ENCODE measurements at places on chromosomes 5 and 9. TPM values are rescaled to one million over a fixed set of nuclear protein-coding genes. Genes with fewer than 3 reads are reported as not detected.

GRCh38 chr5:172622091-172623046, 18.7 kb upstream of the NEURL1B start:
- DNase-seq = no peak

- DNase-seq = no peak
Measured at GRCh38 chr5:53262348-53262970, 152.9 kb upstream of the MOCS2 start.

GRCh38 chr9:131046093-131046380, 37.1 kb downstream of the LAMC3 start:
- DNase-seq = no peak

- DNase-seq = no peak
Measured at GRCh38 chr9:128428644-128429512, 8.2 kb downstream of the CERCAM start.

DNA sequence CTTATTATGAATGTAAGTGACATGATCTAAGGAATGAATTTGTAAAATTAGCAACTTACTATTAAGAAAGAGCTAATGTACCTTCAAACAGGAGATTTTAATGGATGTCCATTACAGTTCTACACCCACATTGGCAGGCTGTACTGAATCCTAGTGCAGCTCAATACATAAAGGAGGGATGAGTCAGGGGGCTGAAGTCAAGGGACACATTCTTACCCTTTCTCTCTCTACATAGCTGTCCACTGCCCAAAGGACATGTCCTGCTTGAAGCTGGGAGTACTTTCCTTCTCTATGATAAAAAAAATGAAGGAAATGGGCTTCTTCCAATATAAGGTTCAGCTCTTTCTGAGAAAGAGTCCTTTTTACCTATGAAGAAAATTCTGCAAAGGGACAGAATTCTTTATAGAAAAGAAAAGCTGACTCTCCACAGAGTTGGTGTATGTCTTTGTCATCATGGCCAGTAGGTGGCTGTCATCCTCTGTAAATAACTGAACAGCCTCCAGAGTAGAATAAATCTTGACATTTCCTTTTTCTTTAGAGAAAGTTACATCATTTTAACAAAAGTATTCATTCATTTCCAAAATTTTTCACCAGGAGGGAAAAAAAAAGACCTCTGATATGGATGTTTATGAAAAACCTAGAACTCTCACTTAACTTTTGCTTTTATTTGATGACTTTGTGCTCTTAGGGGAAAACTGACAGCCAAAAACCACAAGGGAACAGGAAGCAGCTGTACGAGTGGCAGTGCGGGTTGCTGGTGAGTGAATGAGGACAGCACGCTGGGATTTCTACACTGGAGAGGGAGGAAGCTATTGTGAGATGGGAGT, 13.1 kb upstream of the IFNA14 start:
- DNase-seq = no peak

DNA sequence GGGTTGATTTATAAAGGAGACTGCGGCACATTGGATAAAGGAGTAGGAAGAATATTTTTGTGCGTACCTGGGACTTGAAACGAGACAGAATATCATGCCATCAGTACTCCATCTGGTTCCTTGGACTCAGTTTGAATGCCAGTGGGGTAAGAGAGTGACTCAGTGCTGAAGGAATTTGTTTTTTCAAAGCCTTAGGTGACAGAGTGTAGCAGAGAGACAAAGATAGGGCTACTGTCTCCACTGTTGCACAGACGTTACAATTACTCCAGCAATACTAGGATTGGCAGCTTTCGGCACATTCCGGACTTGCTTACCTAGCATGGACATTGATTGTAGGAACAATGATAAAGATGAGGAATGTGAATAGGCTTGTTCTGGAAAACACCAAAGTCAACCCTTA, 250.7 kb downstream of the KCTD16 start:
- DNase-seq = no peak

DNA sequence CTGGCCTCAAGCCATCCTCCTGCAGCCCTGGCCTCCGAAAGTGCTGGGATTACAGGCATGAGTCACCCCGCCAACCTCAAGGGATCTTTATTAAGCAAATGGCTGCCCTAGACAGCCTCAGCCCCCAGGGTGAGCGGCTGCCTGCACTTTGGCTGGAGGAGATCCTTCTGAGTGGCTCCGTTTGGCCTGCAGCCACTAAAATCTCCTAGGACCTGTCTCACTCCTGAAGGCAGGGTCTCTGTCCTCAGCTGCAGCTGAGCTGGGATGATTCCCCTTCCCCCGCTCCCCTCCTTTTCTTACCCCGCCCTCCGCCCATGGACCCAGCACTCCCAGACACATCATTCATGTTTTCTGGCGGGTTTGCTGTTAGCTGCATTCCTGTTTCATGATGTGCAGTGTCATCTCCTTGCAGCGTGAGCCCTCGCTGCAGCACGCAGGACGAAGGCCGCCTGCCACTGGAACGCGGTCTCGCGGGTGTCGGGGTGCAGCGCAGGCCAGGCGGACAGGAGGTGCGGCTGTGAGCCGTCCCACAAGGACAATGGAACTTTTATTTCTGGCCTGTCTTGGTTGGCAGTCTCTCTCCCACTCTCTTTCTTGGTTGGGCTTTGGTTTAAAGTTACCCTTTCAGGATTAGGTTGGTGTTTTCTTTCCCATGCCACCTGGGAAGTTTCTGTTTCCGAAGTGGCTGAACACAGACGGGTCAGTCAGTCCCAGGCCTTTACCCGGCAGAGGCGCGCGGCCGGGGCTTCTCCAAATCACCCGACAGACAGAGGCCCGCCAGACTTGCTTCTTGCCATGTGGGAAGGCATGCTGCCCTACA, 137.1 kb downstream of the FOXD1 start:
- DNase-seq = no peak

- no peak for DNase-seq
Measured at GRCh38 chr5:150789943-150790611, 11.5 kb downstream of the SMIM3 start.

GRCh38 chr9:21473236-21473635, 8.9 kb downstream of the IFNE start:
- DNase-seq = no peak

DNA sequence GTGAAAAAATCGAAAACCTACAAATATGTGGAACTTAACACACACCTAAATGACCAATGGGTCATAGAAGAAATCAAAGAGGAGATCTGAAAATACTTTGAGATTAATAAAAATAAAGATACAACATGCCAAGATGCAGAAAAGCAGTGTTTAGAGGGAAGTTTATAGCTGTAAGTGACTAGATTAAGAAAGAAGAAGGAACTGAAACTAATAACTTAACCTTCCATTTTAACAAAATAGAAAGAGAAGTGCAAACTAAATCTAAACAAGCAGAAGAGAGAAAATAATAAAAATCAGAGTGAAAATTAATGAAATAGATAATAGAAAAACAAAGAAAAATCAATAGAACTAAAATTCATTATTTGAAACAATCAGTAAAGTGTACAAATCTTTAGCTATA, 103.0 kb upstream of the MAMDC2 start:
- DNase-seq = no peak

DNA sequence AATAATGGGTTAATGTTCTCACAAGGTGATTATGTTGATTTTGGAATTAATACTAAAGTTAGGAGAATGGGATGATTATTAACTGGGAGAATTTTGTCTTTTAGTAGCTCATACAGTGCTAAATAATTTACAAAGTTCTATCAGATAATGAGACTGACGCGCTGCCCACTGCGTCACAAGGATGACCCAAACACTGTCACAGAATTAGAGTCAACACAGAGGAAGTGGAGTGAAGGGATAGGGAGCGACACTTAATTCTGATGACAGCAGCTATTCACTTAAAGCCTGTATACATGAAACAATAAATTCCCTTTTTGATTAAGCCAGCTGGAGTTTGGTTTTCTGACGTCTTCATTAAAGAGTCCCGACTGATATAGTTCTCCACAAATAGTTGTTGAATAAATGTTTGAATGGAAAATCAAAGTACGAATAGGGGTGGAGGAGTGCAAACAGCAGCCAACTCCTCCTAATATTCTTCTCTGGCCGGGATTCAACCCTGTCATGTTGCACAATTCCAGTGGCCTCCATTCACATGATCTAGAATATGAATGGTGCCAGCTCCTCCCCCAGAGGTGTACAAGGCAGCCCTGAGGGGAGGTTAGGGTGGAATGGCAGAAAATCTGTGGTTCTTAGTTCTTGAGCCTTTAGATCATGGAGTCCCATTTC, 140.3 kb downstream of the PCSK1 start:
- no peak for DNase-seq

GRCh38 chr5:137684761-137685160, 51.1 kb downstream of the KLHL3 start:
- no peak for DNase-seq

DNA sequence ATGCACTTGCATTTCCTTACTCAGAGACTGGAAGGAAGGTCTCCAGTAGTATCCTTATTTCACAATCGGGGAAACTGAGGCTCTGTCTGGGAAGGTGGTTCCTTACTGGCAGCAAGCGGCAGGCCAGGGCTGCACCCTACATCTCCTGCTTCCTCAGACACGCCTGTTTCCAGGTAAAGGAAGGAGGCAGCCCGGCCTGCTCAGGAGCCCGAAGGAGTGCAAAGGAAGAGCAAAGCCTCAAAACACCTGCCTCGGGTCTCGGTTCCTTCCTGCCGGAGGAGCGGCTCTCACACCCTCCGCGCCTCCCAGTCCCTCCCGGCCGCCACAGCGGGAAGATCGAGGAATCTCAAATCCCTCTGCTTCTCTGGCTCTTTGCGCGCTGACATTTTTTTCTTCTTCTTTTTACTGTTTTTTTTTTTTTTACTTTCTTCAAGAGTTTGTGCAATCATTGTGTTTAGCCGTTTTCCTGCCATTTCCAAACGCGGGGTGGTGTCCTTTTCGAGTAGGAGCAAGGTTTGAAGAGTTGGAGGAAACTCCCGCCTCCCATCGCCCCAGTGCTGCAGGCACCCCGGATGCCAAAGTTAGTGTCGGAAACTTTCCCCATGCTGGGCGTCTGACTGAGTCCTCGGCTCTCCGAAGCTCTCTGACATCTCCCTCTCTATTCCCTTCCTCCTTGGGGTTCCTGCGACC, 1.0 kb downstream of the GGTA1 start:
- no peak for DNase-seq

- no peak for DNase-seq
Measured at GRCh38 chr9:131400627-131401026, 6.7 kb downstream of the PRRC2B start.

DNA sequence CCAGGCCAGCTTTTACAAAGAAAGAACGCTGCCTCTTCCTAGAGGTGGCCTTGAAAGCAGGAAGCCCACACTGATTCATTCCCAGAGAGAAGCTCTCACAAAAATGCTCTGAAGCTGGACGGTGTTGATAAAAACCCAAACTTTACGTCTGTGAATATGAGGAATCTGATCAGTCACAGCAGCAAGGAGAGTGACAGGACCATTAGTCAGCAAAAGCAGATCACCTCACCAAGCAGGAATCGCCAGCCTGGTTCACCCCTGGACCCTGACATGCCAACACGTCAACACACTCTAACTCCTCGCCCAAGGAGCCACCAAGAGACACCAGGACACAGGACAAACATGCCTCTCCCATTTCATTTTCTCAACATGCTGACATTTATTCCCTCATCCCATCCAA, 70.6 kb upstream of the ZNF622 start:
- no peak for DNase-seq

GRCh38 chr5:170819824-170820223, 36.3 kb downstream of the GABRP start:
- no peak for DNase-seq

- no peak for DNase-seq
Measured at GRCh38 chr5:45694255-45694814, 1.8 kb downstream of the HCN1 start.

DNA sequence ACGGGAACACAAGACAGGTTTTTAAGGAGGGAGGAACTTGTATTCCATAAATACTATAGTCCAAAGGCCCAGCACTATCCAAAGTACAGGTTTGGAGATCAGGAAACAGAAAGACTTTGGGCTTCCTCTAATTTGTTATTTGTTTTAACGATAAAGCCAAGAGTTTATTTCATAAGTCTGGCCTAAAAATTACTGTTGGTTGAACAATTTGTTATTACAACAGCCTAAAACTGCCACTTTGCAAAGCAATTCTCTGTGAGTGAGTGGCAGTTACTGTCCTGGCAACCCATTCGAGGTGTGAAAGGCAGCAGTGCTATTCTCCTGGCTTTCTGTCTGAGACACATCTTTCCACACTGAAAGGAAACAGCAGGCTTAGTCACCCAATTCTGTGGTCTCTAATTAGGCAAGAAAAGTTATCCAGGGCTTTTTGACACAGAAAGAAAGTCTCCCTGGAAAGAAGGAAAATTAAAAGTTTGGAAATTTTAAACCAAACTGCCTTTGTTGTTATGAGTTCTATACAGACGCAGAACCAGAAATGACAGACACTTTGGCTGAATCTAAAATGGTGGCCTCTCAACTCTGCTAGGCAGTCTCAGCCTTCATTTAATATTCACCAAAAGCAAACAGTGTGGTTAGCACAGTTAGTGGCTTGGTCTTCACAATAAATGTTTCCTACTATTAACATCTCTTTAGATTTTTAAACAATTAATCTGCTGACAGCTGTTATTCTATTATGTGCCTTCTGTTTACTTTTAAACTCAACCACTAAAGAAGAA, 33.9 kb downstream of the PSMB7 start:
- no peak for DNase-seq

DNA sequence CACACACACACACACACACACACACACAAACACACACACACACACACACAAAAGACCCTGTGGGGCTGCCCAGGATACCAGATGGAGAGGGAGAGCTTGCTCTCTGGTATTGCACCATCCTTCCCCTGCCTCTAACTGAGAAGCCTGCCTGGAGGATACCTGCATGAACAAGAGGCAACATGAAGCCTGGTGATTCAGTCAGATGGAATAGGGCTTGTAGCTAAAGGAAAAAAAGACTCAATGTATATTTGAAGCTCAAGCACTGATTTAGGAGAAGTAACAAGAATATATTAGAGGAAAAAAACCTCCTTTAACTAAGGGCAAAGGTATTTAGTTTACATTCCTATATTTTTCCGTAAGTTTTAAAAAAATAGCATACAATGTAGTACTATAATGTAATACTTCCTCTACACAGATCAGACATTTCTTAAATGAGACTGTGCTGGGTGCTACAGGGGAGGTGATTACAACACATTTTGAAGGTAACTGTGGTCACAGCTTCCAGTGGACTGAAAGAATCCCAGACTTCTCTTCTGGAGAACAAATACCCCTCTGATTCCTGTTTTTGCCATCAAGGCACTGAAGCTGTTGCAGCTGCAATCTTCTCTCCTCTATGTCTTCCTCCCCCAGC, 169.3 kb downstream of the DCP2 start:
- DNase-seq = no peak

C9orf50 gene
- 0.69 TPM for polyA plus RNA-seq

GGTA1 gene
- polyA plus RNA-seq = 5.4 TPM

SPINK1 gene
- polyA plus RNA-seq = 11.8 TPM

TTC23L gene
- polyA plus RNA-seq = 2.9 TPM

TLR4 gene
- polyA plus RNA-seq = 7.6 TPM

ABO gene
- 17.7 TPM for polyA plus RNA-seq

DCAF10 gene
- polyA plus RNA-seq = 32.2 TPM

CD274 gene
- polyA plus RNA-seq = 0.80 TPM

FOXD4L4 gene
- polyA plus RNA-seq = 0.10 TPM

FAM169A gene
- 17.5 TPM for polyA plus RNA-seq

LCN2 gene
- 1.2 TPM for polyA plus RNA-seq

CSF2 gene
- not detected for polyA plus RNA-seq

FOXD1 gene
- 12.7 TPM for polyA plus RNA-seq

ZNF169 gene
- polyA plus RNA-seq = 13.1 TPM
